ENCODE measurements at places on chromosomes 6 and 20.

DNA sequence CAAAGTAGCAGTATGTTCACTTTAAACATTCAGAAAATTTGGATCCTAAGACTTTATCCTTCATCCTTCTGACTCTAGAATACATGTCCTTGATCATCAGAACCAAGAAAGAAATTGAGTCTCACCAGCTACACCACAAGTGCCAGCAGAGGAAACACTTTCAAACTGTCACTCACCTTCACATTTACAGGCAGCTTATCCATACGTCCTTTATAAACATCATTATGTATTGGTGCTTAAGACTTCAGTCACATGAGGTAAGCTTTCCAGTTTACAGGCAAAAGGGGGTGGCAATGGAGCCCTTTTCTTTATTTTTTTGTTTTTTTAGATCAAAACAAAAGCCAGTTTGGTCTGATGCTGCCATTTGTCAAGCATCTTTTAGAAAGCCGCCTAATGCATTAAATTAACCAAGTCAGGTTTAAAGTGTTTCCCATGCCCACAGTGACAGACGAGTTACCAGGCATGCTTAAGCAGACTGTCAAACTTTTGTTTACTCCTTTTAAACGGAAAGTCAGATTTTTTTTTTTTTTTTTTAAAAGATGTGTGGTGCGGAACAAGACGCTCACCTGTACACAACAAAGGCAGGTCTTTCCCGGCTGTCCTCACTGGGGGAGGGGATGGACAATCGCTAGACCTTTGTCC, 952 bp upstream of the BRPF3 start:
- DNase-seq, result no peak

- DNase-seq, result no peak
Observed at GRCh38 chr20:2907519-2907918, 34.2 kb downstream of the PTPRA start.

DNA sequence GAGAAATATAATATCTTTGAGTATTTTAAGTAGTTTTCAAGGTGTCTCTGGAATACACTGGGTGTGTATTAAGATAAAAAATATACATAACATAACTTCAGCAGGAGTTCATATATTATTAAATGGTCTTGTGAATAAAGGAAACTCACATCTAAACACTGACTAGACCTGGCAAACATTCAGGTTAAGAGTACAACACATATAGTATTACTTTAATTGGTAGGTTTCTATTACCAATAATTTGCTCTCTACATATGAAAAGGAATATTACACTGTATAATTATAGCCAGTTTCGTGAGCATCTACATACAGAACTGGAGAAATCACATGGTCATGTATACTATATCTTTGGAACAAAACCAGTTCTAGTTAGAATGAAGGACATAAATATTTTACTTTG, 8.7 kb downstream of the NCOA5 start:
- no peak for DNase-seq

DNA sequence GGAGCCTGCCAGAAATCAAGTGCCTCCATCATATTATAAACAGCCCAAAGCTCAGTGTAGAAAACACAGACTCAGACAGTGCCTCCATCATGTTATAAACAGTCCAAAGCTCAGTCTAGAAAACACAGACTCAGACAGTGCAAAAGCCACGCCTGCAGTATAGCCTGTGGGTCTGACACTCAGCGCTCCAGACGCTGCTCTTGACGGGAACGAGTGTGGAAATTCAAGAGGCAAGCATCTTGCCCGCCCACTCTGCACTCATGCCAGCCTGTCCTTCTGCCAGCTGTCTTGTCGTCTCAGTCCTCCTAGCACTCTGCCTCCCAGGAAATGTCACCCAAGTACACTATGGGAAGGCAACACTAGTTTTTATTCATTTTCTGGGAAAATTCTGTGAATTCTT, 274.2 kb upstream of the CDH4 start:
- DNase-seq, result no peak

- no peak for DNase-seq
Observed at GRCh38 chr20:10629946-10630650, 43.7 kb downstream of the JAG1 start.

DNA sequence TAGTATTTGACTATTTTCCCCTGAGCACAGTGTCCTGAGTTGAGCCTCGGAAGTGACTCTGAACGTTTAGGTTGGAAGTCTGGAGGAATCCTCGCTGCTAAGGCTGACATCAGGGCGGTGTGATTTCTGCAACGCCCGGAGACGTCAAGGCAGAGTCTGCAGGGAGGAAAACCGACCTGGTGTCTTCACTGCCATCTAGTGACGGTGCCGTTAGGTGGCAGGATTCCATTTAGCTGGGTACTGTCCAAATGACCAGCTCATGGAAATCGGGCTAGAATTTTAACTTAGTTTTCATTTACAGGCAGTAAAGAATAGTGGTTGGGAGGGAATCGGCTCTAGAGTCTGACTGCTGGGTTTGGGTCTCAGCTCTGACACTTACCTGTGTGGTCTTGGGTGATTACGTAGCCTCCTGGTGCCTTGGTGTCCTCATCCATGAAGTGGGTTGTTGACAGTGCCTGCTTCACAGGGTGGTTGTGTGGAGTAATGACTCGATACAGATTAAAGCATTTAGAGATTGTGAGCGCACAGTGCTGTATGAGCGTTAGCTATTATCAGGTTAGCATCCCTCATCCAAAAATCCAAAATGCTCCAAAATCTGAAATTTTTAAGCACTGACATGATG, 35.0 kb downstream of the FOXF2 start:
- DNase-seq, result peak; percentile 26

DNA sequence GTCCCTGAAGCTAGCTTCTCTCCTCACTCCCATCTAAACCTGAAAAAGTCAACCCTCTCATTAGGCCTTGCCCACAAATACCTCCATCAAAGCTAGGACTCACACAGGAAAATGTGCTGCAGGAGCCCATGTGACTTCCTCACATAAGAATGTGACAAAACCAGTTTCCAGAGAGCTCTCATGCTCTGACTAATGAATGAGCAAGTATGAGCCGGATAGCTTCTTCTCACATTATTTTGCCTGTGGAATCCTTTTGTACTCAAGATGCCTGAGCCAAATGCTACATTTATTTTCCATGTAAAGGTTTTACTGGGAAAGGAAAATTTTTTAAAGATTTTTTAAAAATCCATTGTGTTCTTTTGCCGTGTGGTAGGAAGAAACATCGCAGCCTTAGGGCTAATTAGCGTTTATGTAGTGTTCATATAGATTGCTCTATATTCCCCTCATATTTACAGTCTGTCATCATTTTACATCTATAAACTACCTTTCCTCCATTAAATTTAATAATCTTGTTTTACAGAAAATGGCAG, 68.6 kb upstream of the CCN6 start:
- peak; percentile 28 for DNase-seq

DNA sequence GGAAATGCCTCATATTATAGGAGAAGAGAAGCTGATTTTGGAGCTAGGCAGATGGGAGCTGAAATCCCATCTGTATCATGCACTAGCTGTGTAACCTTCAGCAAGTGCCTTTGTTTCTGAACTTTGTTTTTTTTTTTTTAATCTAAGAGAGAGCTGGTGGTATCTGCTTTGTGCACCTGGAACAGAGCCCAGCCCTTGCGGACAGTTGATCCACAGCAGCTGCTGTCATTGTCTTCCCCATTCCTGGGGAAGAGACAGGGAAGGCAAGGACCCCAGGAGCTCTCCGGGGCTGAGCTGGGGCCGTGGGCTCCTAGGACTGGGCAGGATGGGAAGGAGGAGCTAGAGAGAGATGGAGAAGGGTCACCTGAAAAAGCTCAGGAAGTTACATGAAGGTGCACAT, 92.1 kb downstream of the SYNJ2 start:
- DNase-seq, result no peak

Data from activated CD4-positive, alpha-beta memory T cell treated with anti-CD3 and anti-CD28 coated beads, Interleukin-2, amount 10 ng/mL, durations not matched to agents 7 days and 5 days (primary cell).